Activated CD4-positive, alpha-beta memory T cell treated with anti-CD3 and anti-CD28 coated beads, Interleukin-2, amount 10 ng/mL, durations not matched to agents 7 days and 5 days (primary cell): ENCODE measurements at places on chromosomes 6 and 20.

DNA sequence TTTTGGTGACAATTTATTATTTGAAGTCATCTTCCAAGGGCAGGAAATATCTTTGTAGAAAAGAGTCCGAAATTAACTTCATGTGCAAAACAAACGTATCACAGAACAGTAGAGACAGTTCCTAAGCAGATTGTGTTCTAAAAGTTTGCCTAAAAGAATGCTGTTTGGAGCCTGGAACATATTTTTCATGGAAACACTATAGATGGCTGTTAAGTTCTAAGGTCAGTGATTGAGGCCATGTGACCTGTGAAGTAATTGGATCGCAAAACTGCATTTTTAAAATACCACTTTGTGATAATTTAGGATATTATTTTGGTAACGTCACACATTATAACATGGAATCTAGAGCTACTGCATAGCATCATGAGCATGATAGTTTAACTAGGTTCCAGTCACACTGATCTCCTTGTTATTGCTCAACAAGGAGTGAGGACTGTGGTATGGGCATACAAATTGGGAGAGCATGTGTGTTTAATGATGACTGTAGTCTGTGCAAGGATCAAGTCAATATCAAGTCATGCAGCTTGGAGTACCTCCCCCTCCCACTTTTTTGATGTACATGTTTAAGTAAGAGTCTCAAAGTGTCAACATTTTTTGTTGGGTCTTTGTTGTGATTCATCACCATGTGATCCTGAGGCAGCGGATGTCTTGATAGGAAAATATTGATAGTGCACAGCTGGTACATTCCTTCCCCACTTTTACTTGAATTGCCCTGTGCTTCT is 609.3 kb upstream of the CITED2 start:
- no peaks in the 10 kb centered on the region for H3K36me3 ChIP-seq
- H3K4me1 ChIP-seq, result no peaks in the 10 kb centered on the region
- no peaks in the 10 kb centered on the region for H3K27me3 ChIP-seq
- H3K4me3 ChIP-seq, result no peak overlapping the region
- DNase-seq, result no peak
- no peak overlapping the region for H3K27ac ChIP-seq

- peaks cover 20% of the 10 kb centered on the region for H3K36me3 ChIP-seq
- no peak overlapping the region for H3K4me3 ChIP-seq
- no peaks in the 10 kb centered on the region for H3K27me3 ChIP-seq
- no peak overlapping the region for H3K27ac ChIP-seq
These were observed 17.4 kb downstream of the PIGT start for GRCh38 chr20:45433316-45433715.

GRCh38 chr6:37134396-37135191 is 35.4 kb upstream of the PIM1 start:
- peak overlapping the region; percentile 89 for H3K27ac ChIP-seq
- DNase-seq, result peak; percentile 52
- peaks cover 66% of the 10 kb centered on the region for H3K4me1 ChIP-seq
- no peaks in the 10 kb centered on the region for H3K27me3 ChIP-seq
- H3K36me3 ChIP-seq, result no peaks in the 10 kb centered on the region

DNA sequence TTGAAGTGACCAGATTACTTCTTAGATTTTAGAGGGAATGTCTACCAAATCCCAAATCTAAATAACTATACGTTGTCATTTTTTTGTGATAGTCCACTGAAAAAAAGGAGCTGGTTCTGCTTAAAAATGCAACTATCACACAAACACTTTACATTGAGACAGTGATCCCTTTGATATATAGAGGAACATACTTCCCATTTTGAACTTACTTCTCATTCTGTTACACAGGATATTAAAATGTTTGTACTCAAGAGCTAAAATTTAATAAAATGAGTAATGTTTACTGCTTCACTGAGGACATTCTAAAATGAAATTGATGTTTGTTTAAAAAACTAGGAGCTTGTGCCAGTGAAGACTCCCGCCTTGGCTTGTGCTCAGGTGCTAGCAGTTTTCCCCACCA is 174.1 kb downstream of the CARMIL1 start:
- DNase-seq, result no peak
- H3K4me3 ChIP-seq, result no peak overlapping the region
- no peak overlapping the region for H3K27ac ChIP-seq
- H3K36me3 ChIP-seq, result no peaks in the 10 kb centered on the region
- H3K27me3 ChIP-seq, result no peaks in the 10 kb centered on the region

- DNase-seq, result no peak
- H3K4me3 ChIP-seq, result no peak overlapping the region
- H3K36me3 ChIP-seq, result peaks cover 60% of the 10 kb centered on the region
- no peaks in the 10 kb centered on the region for H3K27me3 ChIP-seq
- H3K27ac ChIP-seq, result no peak overlapping the region
These were observed 37.7 kb upstream of the ADIG start for GRCh38 chr20:38543014-38543906.

DNA sequence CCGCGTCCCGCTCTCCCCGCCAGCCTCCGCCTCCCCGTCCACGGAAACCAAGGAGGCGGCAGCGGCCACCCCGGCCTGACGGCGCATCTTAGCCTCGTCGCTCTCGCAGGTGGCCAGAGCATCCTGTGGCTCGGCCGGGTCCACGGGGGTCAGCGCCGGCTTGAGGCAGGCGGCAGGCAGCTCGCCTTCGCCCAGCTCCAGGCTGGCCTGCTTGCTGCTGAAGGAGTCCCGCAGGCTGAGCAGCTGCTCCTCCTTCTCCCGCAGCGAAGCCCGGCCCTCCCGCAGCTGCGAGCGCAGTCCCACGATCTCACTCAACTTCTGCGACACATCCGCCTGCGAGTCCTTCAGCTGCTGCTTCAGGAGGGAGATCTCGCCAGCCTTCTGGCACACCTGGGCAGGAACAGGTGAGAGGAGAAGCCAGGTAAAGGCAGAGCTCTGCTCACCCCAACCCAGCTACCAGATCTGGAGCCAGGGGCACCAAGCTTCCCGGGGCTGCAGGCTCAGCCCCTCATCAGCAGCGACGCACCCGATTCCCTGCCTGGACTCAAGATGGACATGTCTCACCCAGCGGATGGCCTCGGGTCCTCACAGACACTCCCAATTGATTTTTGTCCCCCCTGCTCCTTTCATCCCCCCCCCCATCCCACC is 5.2 kb upstream of the FASTKD5 start:
- H3K4me1 ChIP-seq, result peaks cover 2% of the 10 kb centered on the region
- H3K4me3 ChIP-seq, result no peak overlapping the region
- DNase-seq, result no peak
- H3K27ac ChIP-seq, result no peak overlapping the region
- H3K36me3 ChIP-seq, result no peaks in the 10 kb centered on the region

GRCh38 chr6:38143191-38144150 is 323.9 kb downstream of the ZFAND3 start:
- DNase-seq, result no peak
- H3K27ac ChIP-seq, result no peak overlapping the region
- no peak overlapping the region for H3K4me3 ChIP-seq
- no peaks in the 10 kb centered on the region for H3K27me3 ChIP-seq

DNA sequence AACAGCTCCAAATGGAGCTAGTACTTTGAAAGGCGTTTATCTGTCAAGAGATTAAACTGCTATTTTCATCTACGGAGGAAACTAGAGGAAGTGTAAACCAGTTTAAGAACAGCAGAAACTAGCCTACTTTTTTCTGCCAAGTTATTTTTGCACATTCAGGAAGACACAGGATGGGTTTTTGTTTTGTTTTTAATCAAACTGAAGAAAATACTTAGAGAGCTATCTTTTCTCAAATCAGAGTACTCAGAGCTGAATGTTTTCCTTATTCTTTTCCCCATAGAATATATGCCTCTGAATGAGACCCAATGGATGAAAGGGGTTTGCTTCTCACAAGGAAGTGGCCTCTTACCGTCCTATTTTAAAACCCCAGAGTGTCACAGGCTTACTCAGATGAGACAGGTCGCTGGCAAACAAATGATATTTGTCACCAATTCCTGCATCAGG is 538.5 kb downstream of the CD83 start:
- H3K4me3 ChIP-seq, result no peak overlapping the region
- H3K4me1 ChIP-seq, result peaks cover 30% of the 10 kb centered on the region
- H3K27me3 ChIP-seq, result peaks cover 17% of the 10 kb centered on the region
- H3K27ac ChIP-seq, result peak overlapping the region; percentile 73
- H3K36me3 ChIP-seq, result no peaks in the 10 kb centered on the region
- DNase-seq, result no peak

DNA sequence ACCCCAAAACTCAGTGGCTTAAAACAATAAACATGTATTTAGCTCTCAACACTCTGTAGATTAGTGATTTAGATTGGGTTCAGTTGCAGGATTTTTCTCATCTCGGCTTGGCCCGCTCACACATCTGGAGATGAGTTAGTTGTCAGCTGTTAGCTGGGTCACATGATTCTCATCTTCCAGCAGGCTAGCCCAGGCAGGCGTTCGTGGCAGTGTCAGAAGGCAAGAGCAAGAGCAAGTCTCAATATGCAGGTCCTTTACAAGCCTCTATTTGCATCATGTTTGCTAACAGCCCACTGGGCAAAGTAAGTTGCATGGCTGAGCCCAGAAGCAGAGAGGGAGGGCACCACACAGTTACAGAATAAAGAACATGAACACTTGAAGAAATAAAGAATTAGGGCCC is 83.6 kb upstream of the MYLIP start:
- DNase-seq, result no peak
- no peaks in the 10 kb centered on the region for H3K36me3 ChIP-seq
- H3K4me1 ChIP-seq, result no peaks in the 10 kb centered on the region
- no peak overlapping the region for H3K4me3 ChIP-seq
- H3K27ac ChIP-seq, result no peak overlapping the region

DNA sequence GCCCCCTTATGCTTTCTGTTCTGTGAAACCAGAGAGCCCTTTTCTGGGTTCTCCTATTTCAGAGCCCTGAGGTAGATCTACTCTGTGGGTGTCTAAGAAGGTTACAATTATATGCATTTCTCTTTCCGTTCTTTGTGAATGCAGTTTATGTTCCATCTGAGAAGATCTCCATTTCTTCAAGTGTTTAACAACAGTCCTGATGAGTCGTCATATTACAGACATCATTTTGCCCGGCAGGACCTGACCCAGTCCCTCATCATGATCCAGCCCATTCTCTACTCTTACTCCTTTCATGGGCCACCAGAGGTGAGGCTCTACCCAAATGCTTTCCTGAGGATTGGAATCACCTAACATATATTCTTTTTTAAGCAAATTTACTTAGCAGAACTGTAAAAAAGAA is 18.8 kb upstream of the SMIM26 start:
- no peak for DNase-seq
- H3K4me1 ChIP-seq, result no peaks in the 10 kb centered on the region
- no peak overlapping the region for H3K27ac ChIP-seq
- no peaks in the 10 kb centered on the region for H3K27me3 ChIP-seq
- peaks cover 63% of the 10 kb centered on the region for H3K36me3 ChIP-seq

DNA sequence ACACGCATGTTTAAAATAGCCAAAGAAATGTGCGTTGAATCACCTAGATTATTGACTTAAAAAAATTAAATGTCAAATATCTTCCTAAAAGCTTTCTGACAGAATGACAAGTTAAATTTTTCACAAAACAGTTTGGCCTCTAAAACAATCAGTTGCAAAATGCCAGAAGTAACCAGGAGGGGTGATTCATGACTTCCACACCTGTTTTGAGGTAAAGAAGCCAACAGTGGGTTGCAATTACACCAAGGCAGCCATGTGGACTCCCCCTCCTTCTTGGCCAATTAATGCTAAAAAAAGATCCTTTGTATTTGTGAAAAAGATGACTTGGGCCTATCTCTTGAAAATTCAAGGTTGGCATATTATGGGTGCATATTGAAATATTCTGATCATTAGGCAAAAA is 424.8 kb downstream of the CBLN4 start:
- no peaks in the 10 kb centered on the region for H3K36me3 ChIP-seq
- no peak overlapping the region for H3K4me3 ChIP-seq
- no peak for DNase-seq

- H3K27ac ChIP-seq, result no peak overlapping the region
- no peaks in the 10 kb centered on the region for H3K36me3 ChIP-seq
- no peak overlapping the region for H3K4me3 ChIP-seq
- H3K27me3 ChIP-seq, result peaks cover 2% of the 10 kb centered on the region
- DNase-seq, result no peak
- peaks cover 11% of the 10 kb centered on the region for H3K4me1 ChIP-seq
These were observed 219.5 kb downstream of the HACE1 start for GRCh38 chr6:104640150-104640700.

DNA sequence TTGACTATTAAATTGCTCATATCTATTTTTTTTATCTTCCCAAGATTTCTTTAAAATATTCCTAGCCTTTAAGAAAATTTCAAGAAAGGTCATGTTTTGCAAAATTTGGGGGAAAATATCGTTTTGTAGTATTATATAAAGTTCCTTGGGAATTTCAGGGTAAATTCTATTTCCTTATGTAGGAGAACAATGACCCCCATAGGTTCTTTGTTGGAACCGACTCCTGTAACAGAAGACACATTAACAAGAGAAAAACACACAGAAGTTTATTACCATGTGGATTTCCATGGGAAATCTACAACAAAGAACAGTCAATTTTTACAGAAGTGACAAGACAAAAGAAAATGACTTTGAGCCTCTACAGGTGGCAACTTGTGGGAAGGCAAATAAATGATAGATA is 68.1 kb downstream of the ADGB start:
- DNase-seq, result no peak
- no peaks in the 10 kb centered on the region for H3K36me3 ChIP-seq
- no peaks in the 10 kb centered on the region for H3K27me3 ChIP-seq
- no peak overlapping the region for H3K27ac ChIP-seq

DNA sequence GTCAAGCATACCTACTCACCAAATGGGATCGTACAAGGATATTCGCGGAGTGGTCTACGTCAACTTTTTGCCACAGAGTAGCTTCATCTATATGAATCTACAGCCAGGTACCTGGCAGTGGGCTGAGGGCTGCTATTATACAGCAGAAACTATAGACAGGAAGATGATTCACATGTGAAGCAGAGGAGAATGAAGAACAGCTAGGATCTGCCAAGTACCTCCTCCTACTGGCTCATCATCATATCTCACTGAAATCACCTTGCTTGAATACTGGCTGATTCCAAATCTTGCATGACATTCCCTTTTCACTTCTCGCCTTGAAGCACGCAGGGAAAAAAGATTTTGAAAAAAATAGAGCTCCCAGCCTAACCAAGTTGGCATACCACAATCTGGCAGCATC is 488.7 kb upstream of the NRSN1 start:
- H3K27ac ChIP-seq, result no peak overlapping the region
- H3K36me3 ChIP-seq, result no peaks in the 10 kb centered on the region

- no peak overlapping the region for H3K27ac ChIP-seq
- H3K36me3 ChIP-seq, result no peaks in the 10 kb centered on the region
- no peak for DNase-seq
- H3K4me1 ChIP-seq, result no peaks in the 10 kb centered on the region
- H3K27me3 ChIP-seq, result no peaks in the 10 kb centered on the region
These were observed 261.3 kb downstream of the ESR1 start for GRCh38 chr6:152068622-152069261.

GRCh38 chr6:146855889-146856288 is 257.1 kb downstream of the ADGB start:
- no peaks in the 10 kb centered on the region for H3K27me3 ChIP-seq
- no peaks in the 10 kb centered on the region for H3K36me3 ChIP-seq
- H3K4me1 ChIP-seq, result peaks cover 32% of the 10 kb centered on the region
- H3K27ac ChIP-seq, result no peak overlapping the region
- H3K4me3 ChIP-seq, result no peak overlapping the region
